ENCODE measurements at places on chromosomes 7 and 10.

DNA sequence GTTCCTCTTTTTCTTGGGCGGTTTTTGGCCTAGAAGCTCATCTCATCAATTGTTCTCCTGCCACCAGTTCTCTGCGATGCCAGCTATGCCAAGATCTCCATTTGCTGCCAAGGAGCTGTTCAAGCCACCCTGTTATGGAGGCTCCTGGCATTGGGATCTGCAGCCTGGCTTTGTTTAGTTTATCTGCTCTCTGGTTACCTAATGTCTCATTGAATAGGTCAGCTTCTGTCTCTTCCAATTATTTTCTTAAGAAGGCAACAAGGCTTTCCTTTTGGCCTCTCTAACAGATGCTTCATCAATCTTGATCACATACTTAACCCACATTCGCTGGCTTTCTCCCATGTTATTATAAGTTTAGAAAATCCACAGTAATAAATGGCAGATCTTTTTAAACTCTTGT is 20.6 kb upstream of the SDK1 start:
- no peak for DNase-seq

DNA sequence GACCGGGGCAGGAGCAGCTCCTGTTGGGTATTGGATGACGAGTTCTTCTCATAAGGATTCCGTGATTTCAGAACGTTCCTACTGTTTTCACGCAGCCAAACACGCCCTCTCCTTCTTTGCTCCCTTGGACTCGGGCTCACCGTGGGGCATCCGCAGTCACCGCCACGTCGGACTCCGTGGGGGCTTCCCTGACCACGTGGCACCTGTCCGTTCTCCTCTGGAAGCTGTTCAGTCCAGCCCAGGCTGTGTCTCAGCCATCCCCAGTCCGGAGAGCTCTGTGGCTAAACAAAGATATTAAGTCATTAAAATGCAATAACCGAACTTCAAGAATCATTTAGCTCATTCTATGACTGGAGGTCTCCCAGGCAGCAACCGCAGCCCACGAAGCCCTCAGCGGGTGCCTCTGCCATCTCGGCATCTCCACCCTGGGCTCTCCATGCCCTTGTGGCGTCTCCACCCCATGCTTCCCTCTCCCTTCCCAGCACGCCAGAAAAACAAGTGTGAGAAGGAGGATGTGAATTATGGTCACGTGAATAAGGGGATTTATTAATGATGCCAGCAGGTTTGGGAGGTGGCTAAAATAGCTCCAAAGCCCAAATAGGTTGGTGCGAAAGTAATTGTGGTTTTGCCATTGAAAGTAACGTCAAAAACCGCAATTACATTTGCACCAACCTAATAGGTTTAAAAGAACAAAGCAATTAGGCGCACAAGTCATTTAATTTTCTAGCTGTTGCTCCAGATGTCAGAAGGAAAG is 224.6 kb upstream of the PPP2R2D start:
- DNase-seq = no peak

DNA sequence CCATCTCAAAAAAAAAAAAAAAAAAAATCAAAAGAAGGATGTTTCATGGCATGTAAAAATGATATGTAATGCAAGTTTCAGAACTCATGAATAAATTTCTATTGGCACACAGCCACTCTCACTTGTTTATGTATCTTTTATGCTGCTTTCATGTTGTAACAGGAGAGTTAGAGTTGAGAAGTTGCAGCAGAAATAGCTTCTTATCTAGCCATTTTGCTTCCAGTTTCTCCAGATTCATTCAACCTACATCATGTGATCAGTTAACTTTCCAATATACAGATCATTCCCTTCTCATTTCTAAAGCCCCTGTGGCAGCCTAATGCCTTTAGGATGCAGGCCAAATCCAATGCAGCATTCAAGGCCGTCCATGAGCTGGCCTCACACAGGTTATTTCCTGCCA is 30.4 kb downstream of the ZNF786 start:
- no peak for DNase-seq

DNA sequence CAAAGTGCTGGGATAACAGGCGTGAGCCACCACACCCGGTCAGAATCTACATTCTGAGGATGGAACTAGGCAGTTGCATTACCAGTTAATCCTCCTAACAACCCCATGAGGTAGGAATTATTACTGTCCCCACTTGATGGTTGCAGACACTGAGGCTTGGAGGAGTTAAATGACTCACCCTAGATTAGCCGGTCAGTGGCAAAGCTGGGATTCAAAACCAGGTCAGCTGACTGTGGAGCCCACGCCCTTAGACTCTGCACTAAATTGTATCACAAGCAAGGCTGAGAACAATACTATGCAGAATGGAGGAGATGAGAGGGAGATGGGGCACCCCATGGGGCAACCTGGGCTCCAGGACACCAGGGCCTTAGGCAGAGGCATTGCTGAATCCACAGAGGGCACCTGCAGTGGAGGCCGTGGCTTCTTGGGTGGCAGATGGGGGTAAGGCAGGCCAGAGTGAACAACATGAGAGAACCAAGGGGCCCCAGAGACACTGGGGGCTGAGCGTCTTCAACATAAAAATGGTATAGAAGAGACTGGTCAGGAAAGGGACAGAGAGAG is 723.4 kb downstream of the PARD3 start:
- DNase-seq = no peak

DNA sequence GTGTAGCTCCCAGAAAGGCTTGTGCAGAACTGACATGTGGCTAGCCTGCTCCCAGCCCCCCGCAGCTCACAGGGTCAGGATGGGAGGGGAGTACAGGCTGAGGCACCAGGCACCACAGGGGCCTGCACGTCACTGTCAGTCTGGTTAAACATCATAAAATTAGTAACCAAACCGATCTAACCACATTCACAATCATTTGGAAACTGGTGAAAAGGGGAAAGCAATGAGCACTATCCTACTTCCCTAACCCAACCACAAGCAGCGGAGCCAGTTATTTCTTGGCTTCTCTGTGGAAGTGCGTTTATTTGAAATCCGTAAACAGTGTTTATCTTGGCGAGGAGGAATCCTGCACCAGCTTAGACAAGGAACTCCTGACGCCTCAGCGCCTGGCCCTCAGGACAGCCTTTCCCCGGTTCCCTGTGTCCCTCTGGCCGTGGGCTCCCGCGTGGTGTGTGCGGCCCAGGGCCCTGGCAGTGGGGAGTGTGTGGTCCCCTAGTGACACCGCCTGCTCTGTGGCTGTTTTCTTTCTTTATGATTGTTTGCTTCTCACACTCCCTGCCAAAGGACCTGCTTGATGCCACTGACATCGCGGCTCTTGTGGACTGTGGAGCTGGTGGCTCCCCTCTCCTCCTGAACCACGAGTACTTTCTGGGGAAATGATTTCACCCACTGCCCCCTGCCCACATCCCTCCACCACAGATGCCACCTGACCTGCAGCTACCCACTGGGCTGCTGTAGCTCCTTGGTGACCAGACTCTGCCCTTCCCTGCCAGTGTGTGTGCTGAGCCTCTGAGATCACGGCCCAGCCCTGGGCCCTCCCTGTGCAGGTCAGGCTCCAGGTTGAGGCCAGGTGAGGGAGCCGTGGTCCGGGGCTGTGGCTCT is 38.0 kb downstream of the INPP5A start:
- no peak for DNase-seq
